ENCODE measurements at places on chromosomes 11 and 22. TPM values are rescaled to one million over a fixed set of nuclear protein-coding genes. Genes with fewer than 3 reads are reported as not detected.

The VSIG2 gene
- polyA plus RNA-seq, result 0.48 TPM

The SCGB1C1 gene
- not detected for polyA plus RNA-seq

DNA sequence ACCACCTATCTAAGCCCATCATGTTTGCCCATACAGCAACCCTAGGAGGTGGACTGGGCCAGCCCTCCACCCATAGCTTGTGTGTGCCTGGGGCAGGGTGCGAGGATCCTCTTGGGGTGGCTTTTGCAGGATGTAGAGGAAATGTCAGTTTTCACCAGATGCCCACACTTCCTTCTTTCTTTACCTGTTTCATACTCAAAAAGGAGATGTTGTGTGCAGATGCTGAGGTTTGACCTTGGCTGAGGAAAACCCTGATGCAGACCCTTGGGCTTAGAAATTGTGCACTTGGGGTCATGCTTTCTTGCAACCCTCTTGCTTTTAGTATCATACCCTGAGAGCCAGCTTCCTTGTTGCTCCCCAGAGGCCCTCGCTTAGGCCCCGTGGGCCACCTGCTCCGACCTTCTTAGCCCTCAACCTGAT lies 2.2 kb downstream of the HTR3A start:
- DNase-seq, result no peak

The MMP8 gene
- 0.02 TPM for polyA plus RNA-seq

DNA sequence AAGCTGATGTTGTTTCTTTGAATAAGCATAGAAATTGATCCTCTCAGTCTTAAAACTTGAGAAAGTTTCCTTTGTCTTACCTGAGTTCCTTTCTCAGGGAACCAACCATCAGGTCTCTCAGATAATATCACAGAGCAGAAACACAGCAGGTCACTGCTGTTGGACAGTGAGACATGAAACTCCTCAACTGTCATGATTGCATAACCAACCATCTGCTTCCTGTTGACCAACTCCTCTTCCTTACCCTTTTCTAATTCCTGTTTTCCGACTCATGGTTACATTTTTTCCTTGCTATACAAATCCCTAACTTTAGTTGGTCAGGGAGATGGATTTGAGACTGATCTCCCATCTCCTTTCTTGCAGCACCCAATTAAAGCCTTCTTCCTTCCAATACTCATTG lies 845.3 kb downstream of the FAM181B start:
- no peak for DNase-seq

The TMPRSS5 gene
- polyA plus RNA-seq, result not detected

The HEPHL1 gene
- polyA plus RNA-seq, result 0.03 TPM

DNA sequence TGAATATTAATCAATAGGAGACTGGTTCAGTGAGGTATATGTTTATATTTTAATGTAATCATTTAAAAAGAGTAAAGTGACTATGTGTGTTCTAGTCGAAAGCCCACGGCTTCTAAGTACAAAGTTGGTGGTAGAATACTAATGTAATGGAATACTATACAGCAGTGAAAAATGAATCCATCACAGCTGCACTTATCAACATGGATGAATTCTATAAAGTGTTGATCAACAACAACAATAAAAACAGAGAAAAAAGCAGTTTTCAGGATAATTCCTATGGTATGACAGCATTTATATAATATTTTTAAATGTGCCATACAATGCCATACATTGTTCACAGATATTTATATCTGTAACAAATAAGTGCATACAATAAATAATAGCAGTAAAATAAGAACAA lies 114.1 kb downstream of the SEZ6L start:
- no peak for DNase-seq

GRCh38 chr22:45210174-45210573 lies 30.5 kb downstream of the KIAA0930 start:
- no peak for DNase-seq

DNA sequence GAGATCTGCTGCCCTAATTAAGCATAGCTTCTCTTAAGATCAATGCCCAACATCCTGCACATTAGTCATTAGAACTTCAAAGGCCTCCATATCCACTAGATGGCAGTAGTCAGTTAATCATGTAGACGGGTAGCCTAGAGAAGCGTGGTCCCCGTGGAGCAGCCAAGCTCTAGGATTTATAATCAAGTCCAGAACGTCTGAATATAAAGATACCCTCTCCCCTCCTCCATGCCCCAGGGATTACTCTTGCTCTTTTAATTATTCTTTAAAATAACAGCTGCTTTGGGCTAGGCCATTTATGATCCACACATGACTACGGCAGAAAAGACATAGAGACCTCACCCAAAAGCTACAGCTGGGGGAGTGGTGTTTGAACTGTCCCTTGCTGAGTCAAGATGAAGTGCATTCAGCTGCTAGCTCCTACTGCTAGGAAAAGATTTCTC lies 327.6 kb upstream of the PLET1 start:
- peak; percentile 66 for DNase-seq

- no peak for DNase-seq
Observed at GRCh38 chr22:23478175-23478574, 101.9 kb downstream of the IGLL1 start.

- no peak for DNase-seq
Observed at GRCh38 chr11:112498701-112499100, 238.0 kb upstream of the PLET1 start.

DNA sequence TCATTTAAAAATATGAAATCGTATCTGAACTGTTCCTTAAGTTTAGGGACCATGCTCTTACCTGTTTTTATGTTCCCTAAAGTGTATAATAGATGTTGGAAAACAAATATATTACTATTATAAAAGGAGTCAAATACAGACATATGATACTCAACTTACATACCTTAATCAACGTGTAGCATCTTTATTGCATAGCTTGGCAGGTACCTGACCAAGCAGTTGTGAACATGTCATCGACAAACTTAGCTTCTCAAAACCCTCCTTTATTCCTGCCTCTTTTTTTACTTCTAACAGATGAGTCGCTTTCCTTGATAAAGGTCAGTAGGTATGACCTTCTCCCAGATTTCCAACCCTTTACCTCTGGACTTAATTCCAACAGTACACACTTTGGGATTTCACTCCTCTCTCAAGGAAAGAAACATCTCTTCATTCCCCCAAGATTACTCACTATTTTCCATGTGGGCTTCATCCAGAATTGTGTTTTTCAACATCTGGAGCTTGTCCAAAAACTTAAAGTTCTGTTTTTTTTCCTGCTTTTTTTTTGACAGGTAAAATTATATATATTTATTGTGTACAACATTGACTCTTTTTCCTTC lies 11.9 kb downstream of the HIPK3 start:
- no peak for DNase-seq

The LMF2 gene
- polyA plus RNA-seq, result 52.3 TPM

DNA sequence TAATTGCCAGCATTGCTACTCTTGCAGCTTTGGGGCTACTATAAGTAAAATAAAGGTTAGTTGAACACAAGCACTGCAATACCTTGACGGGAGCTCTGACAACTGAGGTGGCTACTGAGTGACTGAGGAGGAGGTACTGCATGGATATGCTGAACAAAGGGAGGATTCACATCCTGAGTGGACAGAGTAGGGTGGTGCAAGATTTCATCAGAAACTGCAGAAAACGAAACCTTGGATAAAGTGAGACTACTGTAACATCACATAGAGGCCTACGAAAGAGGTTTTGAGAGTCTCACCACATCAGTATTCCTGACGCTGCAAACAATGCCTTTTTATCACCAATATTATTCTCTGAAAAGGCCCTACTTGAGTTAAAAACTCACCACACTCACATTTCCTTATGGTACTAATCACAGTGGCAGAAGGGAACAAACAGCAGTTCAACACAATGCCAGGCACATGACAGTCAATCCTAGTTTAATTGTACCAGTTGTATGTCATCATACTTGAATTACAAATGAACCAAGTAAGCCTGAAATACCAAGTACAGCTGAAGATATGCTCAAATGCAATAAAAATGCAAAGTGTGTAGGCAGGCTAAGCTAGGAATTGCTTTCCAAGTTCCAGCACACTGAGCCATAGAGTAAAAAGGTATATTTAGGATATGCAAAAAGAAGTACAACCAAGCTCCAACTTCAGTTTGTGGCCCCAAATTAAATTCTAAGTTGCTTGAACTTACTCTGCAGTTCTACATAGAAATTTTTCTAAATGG lies 4.0 kb upstream of the GPR83 start:
- no peak for DNase-seq

The KCNA4 gene
- polyA plus RNA-seq, result 0.60 TPM

The IL18 gene
- polyA plus RNA-seq, result 7.7 TPM

GRCh38 chr11:57979532-57980079 lies 44.1 kb upstream of the OR9Q1 start:
- no peak for DNase-seq

GRCh38 chr11:134138376-134138775 lies 69.5 kb downstream of the JAM3 start:
- DNase-seq, result no peak

- DNase-seq, result no peak
Observed at GRCh38 chr11:60834742-60835533, 7.0 kb upstream of the CCDC86 start.

DNA sequence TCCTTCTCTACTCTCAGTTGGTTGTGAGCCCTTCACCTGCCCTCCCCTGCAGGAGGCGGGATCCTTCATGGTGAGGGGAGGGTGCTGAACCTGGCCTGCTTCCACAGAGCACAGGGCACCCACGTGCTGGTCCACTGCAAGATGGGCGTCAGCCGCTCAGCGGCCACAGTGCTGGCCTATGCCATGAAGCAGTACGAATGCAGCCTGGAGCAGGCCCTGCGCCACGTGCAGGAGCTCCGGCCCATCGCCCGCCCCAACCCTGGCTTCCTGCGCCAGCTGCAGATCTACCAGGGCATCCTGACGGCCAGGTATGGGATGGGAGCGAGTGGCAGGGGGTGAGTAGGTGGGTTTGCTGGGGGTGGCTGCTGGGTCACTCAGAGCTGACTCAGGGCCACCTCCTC lies 6.3 kb downstream of the SSH3 start:
- no peak for DNase-seq

The CCDC73 gene
- 1.5 TPM for polyA plus RNA-seq

- DNase-seq, result no peak
Observed at GRCh38 chr11:34254011-34254410, 103.8 kb downstream of the ABTB2 start.

The C22orf15 gene
- polyA plus RNA-seq, result 0.28 TPM

The RASL10A gene
- polyA plus RNA-seq, result 0.45 TPM

The OR52I1 gene
- not detected for polyA plus RNA-seq

The ST14 gene
- 0.90 TPM for polyA plus RNA-seq

All from ovary (tissue), 10 donors.